H7 (cell line): ENCODE measurements at places on chromosomes 13 and 19. TPM values are rescaled to one million over a fixed set of nuclear protein-coding genes. Genes with fewer than 3 reads are reported as not detected.

GRCh38 chr13:79936368-79937136 lies 404.4 kb downstream of the SPRY2 start:
- DNase-seq, result no peak

GRCh38 chr19:41924151-41925145 lies 3.8 kb downstream of the ERFL start:
- no peak for DNase-seq

GRCh38 chr19:28294395-28294794 lies 918.6 kb downstream of the UQCRFS1 start:
- no peak for DNase-seq

The HIF3A gene
- 13.2 and 18.0 TPM in 2 replicates for total RNA-seq

DNA sequence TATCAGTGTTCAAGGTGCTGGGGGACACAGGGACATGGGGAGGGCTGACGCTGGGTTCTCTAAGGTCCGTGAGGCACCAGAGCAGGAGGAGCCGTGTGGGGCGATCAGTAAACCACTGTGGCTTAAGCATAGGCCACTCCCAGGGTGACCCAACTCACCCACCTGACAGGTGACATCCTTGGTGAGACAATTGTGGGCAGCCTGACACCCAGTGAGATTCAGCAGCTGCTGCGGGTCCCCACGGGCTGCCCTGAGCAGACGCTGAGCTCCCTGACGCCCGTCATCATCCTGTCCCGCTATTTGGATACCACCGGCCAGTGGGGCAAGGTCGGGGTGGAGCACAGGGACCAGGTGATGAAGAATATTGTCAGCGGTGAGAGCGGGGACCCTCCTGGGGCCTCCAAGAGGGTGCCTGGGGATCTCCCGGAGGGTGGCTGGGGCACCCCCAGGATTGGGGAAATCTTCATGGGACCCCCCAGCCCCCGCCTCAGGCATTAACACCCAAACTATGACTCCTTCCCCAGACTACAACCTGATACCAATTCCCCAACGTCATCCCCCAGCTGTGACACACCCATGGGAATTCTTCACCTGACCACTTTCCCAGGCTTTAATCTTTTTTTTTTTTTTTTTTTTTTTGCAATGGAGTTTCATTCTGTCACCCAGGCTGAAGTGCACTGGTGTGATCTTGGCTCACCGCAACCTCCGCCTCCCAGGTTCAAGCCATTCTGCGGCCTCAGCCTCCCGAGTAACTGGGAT lies 33.3 kb upstream of the SHFL start:
- no peak for DNase-seq

The KCNN4 gene
- total RNA-seq, result 0.62 and 1.1 TPM in 2 replicates

GRCh38 chr13:109577191-109577700 lies 209.1 kb downstream of the IRS2 start:
- DNase-seq, result no peak

- no peak for DNase-seq
Measured at GRCh38 chr13:111948281-111948680, 118.7 kb upstream of the SOX1 start.

GRCh38 chr13:112078216-112078615 lies 11.3 kb downstream of the SOX1 start:
- DNase-seq, result peak; percentile 71

GRCh38 chr19:51327066-51328001 lies 14.6 kb downstream of the VSIG10L start:
- peak; percentile 99 for DNase-seq

The ADAT3 gene
- total RNA-seq, result 10.0 and 12.7 TPM in 2 replicates

The MEIOSIN gene
- not detected in 2 replicates for total RNA-seq
